ENCODE measurements at places on chromosomes 2 and 18.

DNA sequence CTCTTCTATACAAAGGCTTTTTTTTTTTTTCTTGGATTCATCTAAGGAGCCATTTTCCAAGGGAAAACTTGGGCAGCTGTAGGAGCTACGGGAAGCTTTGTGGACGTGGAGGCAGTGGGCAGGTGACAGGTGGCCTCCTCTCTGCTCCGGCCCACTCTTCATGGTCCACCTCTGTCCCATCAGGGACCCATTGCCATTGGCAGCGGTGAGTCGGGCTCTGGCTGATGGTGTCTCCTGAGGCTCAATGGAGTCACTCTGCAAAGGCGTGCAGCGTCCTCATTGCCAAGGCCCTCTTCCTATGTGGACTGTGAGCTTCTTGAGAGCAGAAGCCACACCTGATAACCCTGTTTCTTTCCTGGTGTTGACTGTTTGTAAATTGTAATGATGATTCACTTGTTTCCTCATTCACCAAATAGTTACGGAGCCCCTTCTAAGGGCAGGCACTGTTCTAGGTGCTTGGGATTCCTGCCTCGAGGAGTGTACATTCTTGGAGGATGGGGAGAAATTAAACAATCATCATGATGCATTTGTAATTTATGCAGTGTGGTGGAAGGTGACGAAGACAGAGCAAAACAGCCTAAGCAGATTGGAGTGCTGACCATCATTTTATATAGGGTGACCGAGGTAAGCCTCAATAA is 240.3 kb upstream of the HS6ST1 start:
- H3K27ac ChIP-seq: no peak overlapping the region
- H3K4me3 ChIP-seq: no peak overlapping the region
- H3K4me1 ChIP-seq: peaks cover 14% of the 10 kb centered on the region
- DNase-seq: no peak
- no peaks in the 10 kb centered on the region for H3K27me3 ChIP-seq
- no peaks in the 10 kb centered on the region for H3K36me3 ChIP-seq

DNA sequence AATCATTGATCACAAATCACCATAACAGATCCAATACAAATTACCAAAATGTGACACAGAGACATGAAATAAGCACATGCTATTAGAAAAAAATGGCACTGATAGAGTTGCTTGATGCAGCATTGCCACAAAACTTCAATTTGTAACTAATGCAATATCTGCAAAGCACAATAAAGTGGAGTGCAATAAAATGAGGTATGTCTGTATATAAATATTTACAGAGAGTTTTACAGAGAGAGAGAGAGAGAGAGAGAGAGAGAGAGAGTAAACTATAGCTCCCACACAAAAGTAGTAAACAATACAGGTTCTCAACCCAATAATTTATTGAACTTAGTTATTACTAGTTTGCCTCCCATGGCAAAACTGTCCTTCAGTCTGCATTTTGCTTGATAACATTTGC is 1807.0 kb downstream of the SUCLG1 start:
- no peak overlapping the region for H3K27ac ChIP-seq

GRCh38 chr18:3520230-3521085 is 70.5 kb downstream of the TGIF1 start:
- no peaks in the 10 kb centered on the region for H3K36me3 ChIP-seq
- peaks cover 16% of the 10 kb centered on the region for H3K27me3 ChIP-seq
- no peak overlapping the region for H3K27ac ChIP-seq
- no peak overlapping the region for H3K4me3 ChIP-seq
- no peaks in the 10 kb centered on the region for H3K4me1 ChIP-seq

- no peaks in the 10 kb centered on the region for H3K36me3 ChIP-seq
- DNase-seq: peak; percentile 21
Observed at GRCh38 chr2:120750488-120751210, 15.0 kb downstream of the GLI2 start.

GRCh38 chr2:74191596-74192380 is 6.6 kb upstream of the MTHFD2 start:
- no peak overlapping the region for H3K4me3 ChIP-seq
- H3K27me3 ChIP-seq: peaks cover 6% of the 10 kb centered on the region
- peaks cover 2% of the 10 kb centered on the region for H3K4me1 ChIP-seq

DNA sequence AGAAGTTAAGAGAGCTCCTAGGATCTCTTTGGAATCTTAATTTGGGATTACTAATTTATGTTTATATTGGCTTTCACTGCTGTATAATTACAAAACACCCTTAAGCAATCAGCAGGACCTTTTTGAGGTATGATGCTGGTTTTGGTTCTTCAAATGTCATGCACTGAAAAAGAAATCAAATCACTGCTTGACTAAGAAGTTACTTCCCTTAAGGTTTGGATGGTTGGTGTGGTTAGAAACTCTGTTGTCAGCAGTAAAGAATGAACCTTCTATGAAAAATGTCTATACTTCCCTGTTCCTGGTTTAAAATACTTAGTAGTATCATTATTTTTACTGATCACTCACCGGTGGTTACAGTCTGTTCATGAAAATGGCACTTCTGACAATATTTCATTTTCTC is 5.5 kb downstream of the COLEC12 start:
- H3K4me1 ChIP-seq: peaks cover 8% of the 10 kb centered on the region
- H3K4me3 ChIP-seq: no peak overlapping the region
- H3K27me3 ChIP-seq: peaks cover 12% of the 10 kb centered on the region
- DNase-seq: peak; percentile 32
- no peak overlapping the region for H3K27ac ChIP-seq
- H3K36me3 ChIP-seq: no peaks in the 10 kb centered on the region
